ENCODE measurements at places on chromosomes 5 and 9. TPM values are rescaled to one million over a fixed set of nuclear protein-coding genes. Genes with fewer than 3 reads are reported as not detected.

Gene FOXD4L5
- 0.16 TPM for total RNA-seq

Gene RLN1
- total RNA-seq, result not detected

Gene FOXD4L6
- total RNA-seq, result not detected

Gene RMRP
- 68,660 TPM for total RNA-seq

Gene TLE4
- total RNA-seq, result 81.8 TPM

Gene C9orf43
- 0.49 TPM for total RNA-seq

Gene SUSD3
- not detected for total RNA-seq

Gene PTGR1
- 43.5 TPM for total RNA-seq

Gene GEMIN5
- total RNA-seq, result 21.6 TPM

Gene ZCCHC10
- 10.2 TPM for total RNA-seq

Gene SPINK4
- not detected for total RNA-seq

Gene MSX2
- 20.3 TPM for total RNA-seq

Gene FBLL1
- 0.65 TPM for total RNA-seq

Gene ST8SIA4
- total RNA-seq, result 3.7 TPM

Gene APBA1
- 11.5 TPM for total RNA-seq

Gene PCDHA10
- 0.32 TPM for total RNA-seq

Gene LPAR1
- 155 TPM for total RNA-seq

Gene ARHGEF37
- total RNA-seq, result 2.4 TPM

Gene PNPLA7
- total RNA-seq, result 2.1 TPM

Gene GOLM1
- total RNA-seq, result 41.5 TPM

Gene NEUROG1
- total RNA-seq, result not detected

Gene MRPS27
- 91.0 TPM for total RNA-seq

Gene CENPK
- 7.0 TPM for total RNA-seq

Gene FYB1
- total RNA-seq, result 0.12 TPM

Gene SEMA4D
- 0.12 TPM for total RNA-seq

Gene MRNIP
- 7.0 TPM for total RNA-seq

Measured in hair follicle dermal papilla cell (primary cell).